ENCODE measurements at places on chromosomes 5 and 9.

DNA sequence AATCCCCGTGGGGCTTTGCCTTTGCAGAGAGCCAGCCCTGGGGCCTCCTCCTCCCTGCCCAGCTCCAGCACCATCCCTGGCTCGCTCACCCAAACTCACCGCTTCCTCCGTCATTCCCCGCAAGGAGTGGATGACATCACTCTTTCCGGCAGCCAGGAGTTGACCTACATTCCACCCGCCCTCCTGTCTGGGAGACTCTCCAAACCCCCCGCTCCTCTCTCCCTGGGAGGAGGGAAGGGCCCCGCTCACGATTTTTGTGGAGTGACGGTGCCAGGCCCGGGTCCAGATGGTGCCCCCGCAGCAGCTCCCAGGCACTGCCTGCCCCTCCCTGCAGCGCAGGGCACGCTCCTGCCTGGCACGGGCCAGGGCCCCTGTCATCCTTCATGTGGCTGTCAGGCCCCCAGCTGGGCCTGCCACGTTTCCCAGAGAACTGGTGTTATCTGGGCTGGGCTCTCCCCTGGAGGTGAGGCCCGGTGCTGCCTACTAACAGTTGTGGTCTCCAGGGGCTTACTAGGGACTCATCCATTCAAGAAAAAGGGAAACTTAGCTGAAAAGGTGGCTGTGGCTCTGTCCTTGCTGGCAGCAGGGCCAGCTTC is 52.3 kb downstream of the NTNG2 start:
- peak; percentile 79 for DNase-seq

DNA sequence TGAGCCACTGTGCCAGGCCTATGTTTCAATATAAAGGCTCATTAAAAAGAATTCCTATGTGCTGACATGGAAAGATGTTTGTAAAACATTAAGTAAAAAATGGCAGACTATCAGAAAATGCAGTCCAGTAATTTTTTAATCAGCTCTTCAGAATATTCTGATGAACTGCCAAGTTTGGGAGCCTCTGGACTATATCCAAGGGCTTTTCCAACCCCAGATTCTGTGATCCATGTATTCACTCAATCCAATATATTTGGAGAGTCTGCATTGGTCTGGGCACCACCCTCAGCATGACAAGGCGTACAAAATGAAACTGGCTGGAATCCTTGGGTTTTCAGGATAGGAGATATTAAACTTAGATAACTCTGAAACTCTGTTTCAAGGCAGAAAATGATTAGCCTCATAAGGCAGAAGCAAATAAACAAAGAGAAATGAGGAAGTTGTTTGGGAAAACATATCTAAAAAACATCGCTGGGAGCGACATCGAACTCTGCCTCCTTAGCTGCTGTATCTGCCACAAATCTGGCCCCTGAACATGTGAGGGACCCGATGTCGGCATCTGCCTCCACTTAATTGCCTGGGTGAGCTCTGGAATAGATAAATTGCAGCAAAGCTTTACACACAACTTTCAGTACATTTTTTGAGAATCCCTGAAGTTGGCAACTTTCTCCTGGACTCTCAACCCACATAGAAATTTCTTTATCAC is 14.4 kb downstream of the PDE6A start:
- no peak for DNase-seq

DNA sequence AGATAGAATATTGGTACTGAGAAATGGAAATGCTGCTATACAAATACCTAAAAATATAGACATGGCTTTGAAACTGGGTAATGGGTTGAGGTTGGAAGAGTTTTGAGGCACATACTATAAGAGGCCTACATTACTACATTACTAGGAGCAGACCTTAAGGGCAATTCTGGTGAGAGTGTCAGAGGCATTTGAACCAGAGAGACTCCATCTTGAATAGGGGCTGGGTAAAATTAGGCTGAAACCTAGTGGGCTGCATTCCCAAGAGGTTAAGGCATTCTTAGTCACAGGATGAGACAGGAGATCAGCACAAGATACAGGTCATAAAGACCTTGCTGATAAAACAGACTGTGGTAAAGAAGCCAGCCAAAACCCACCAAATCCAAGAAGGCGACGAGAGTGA is 104.6 kb upstream of the ADRA1B start:
- DNase-seq, result no peak

DNA sequence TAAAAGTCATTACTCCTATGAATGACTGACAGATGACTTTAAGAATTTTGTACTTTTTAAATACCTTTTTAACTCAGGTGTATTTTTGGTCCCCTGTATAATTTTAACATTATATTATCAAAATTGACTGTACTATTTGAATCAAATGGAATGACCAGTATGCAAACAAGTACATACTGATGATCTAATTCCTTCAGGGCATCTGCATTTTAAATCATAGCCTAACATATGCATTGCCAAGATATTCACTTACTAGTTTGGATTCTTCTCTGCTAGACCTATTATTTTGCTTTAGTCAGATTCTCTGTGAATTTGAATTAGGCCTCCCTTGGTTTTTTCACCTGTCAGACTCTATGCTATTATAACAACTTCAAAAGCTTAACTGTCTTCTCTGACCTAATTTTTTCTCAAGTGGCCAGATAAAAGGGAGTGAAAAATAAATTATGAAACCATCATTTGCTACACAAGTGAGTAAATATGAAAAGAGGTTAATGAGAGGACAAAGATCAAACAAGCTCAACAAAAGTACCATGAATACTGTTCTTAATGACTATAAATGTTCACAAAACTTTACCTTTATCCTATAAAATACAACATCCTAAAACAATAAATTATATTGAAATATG is 1505.2 kb upstream of the CDH9 start:
- no peak for DNase-seq

GRCh38 chr9:34555002-34555348 is 32.2 kb upstream of the ENHO start:
- no peak for DNase-seq

GRCh38 chr9:109894921-109895758 is 115.1 kb downstream of the PALM2AKAP2 start:
- DNase-seq, result no peak

DNA sequence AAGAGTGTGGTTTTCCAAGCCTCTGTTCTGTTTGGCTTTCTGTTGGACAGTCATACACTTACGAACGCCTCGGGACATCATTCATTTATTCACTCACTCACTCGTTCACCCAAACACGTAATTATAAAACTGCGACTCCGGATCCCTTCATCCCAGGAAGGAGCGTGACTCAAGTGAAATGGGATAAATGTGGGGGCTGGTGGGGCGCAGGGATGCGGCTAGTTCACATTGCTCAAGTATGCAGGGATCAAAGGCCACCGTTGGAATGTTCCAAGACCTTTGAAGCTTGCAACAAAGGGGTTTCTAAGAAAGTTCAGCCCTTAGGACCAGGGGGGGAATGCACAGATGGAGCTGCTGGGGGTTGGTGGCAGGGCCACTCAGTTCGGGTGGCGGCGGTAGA is 64.2 kb downstream of the CFAP77 start:
- DNase-seq, result no peak

GRCh38 chr9:127008076-127008475 is 93.5 kb downstream of the RALGPS1 start:
- DNase-seq, result no peak

DNA sequence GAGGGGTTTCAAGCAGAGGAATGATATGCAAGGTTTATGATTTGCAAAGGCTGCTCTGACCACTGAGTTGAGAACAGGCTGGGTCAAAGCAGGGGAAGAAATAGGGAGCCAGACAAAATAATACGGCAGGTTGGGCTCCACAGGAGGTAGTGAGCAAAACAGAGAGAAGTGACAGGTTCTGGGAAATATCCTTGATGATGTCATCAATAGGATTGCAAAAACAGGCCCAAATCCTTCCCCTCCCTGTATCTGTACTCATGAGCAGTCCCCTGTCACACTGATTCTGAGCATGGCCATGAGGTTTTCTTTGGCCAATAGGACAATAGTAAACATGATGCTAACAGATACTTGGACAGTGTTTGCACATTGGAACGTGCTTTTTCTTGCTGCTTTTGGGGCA is 471.8 kb upstream of the BRINP1 start:
- no peak for DNase-seq

GRCh38 chr9:134223591-134224122 is 59.3 kb upstream of the RNU6ATAC start:
- DNase-seq, result no peak

- DNase-seq, result no peak
Measured at GRCh38 chr9:16726029-16726428, 144.4 kb downstream of the BNC2 start.

GRCh38 chr9:104923740-104924139 is 4.2 kb downstream of the ABCA1 start:
- DNase-seq, result no peak

- DNase-seq, result no peak
Measured at GRCh38 chr5:134177369-134178095, 782 bp upstream of the SKP1 start.

DNA sequence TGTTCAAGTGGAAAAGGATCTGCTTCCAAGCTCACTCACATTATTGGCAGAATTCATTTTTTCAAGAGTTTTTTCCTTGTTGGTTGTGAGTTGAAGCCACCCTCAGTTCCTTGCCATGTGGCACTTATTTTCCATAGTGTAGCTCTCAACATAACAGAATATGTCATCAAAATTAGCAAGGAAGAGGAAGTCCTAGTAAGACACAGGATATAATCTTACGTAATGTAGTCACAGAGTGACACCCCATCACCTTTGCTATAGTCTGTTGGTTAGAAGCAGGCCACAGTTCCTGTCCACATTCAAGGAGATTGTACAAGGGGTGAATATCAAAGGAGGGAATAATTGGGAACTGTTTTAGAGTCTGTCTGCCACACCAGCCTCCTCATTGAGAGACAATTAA is 15.7 kb downstream of the IRGM start:
- no peak for DNase-seq

GRCh38 chr5:56003179-56003578 is 8.4 kb upstream of the IL6ST start:
- DNase-seq, result no peak

- DNase-seq, result no peak
Measured at GRCh38 chr9:80320916-80321315, 749.2 kb downstream of the TLE4 start.

GRCh38 chr5:83179966-83180365 is 102.6 kb downstream of the XRCC4 start:
- no peak for DNase-seq

DNA sequence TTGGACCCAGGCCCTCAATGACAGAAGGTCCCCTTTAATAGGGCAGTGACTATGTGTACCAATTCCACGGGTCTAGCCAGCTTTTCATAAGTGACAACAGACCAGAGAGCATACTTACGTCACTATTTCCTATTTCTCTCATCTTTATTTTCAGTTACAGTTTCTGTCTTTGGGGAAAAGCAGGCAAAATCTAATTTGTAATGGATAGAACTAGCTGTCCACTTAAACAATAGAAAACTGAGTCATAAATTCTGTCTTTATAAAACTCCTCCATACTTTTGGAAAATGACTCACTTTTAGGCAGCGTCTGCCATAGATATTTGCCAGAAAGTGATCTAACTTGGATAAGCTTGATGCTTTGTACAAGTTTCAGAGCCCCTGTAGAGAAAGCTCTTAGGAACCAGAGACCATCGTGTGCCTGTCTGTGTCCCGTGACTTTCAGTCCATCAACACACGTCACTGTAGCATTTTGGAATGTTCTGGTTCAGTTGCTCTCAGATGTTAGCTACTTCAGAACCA is 101.9 kb downstream of the F2RL2 start:
- DNase-seq, result no peak

DNA sequence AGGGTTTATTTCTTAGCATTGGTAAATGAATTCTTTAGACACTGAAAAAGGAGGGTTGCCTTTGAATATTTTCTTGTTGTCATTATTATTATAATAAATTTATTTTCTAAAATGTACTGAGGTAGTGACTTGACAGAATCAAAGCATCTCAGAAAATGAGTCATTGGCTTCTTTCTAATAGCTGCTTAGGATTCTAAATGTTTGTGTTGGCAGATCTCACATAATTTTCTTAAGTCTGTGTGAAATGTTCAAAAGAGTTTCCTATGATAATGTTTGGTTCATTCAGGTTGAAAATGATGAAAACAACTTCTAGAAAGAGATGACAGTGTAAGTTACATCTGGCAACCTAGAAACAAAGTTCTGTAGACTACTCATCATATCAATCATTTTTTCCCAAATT is 69.7 kb downstream of the SH3GL2 start:
- no peak for DNase-seq

DNA sequence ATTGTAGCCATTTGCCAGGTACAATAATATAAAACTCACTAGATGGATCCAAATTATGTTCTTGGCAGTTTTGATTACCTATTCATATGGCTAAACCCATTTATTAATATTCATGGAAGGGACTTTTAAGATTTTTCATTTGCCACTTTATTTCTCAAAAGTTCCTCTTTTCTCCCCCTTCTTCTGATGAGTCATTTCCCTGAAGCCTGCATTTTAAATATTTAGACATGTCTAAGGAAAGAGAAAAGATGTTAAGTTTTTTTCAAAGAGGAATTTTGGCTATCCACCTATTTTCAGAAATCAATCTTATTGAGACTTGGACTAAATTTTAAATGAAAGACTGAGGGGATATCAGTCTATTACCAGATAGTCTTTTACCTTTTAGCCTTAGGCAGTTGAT is 1189.4 kb downstream of the EFNA5 start:
- no peak for DNase-seq

- DNase-seq, result peak; percentile 93
Measured at GRCh38 chr5:141564216-141564692, 54.5 kb downstream of the DIAPH1 start.

GRCh38 chr5:131164191-131165118 is 601 bp downstream of the HINT1 start:
- peak; percentile 64 for DNase-seq

DNA sequence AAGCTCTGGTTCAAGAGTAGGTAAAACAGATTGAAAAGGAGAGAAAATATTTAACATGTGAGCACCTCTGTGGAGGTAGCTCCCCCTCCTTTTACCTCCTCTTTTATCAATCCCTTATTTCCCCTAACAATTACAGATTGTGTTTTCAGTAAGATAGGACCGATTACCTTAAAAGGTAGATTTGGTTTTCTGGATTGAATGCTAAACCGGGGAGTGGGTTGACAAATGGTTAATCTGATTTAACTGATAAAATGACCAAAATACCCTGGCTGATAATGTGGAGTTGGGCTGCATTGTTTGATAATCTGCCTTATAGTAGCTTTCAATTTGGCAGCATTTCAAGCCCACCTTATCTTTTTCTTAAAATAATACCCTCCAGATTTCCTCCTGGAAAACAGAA is 83.9 kb downstream of the EGFLAM start:
- DNase-seq, result no peak

DNA sequence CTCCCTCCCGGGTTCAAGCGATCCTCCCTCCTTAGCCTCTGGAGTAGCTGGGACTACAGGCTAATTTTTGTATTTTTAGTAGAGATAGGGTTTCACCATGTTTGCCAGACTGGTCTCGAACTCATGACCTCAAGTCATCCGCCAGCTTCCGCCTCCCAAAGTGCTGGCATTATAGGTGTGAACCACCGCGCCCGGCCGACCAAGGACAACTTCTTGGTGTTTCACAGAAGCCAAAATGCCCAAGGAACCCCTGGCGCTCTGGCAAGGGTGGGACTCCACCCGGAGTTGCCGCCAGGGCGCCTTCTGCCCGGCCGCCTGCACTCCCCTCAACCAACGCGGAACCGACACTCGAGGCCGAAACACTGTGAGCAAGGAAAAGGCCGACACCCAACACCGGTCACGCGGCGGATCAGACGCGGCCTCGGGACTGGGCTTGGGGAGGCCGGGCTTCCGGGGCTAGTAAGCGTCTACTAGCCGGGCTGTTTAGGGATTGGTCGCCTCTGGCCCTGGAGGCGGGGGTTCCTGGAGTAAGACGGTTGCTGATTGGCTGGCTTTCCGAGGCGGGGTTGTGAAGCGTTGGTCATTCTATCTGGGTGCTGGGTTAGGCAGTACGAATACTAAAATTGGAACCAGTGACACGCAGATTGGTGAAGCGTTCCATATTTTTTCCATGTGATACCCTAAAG is 7.7 kb upstream of the CFAP157 start:
- peak; percentile 95 for DNase-seq
